ENCODE measurements at places on chromosomes 3 and 15.

GRCh38 chr3:72034986-72035385 lies 250.0 kb upstream of the PROK2 start:
- DNase-seq, result no peak

GRCh38 chr15:77087213-77087612 lies 16.3 kb upstream of the TSPAN3 start:
- DNase-seq, result no peak

DNA sequence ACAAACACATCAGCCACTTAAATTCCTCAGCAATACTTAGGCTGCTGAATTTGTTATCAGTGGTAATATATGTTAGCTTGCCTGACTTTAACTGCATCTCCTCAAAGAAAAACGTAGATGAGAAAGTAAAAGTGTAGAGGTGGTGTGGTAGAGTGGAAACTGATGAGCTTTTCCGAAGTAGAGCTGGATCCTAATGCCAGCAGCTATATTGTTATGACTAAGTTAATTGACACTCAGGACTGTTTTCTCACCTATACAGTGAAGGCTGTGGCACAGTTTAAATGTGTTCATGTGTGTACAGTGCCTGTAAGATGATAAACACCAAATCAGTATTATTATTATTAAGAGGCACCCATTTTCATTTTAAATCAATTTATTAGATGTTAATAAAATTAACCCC lies 174.9 kb downstream of the TNIK start:
- no peak for DNase-seq

- no peak for DNase-seq
Observed at GRCh38 chr3:180433152-180433551, 168.8 kb upstream of the TTC14 start.

- DNase-seq, result no peak
Observed at GRCh38 chr15:80423215-80423614, 19.0 kb downstream of the ARNT2 start.

GRCh38 chr15:42490291-42490670 lies 660 bp downstream of the ZNF106 start:
- no peak for DNase-seq

GRCh38 chr3:107204121-107204520 lies 173.1 kb upstream of the CCDC54 start:
- DNase-seq, result no peak

- no peak for DNase-seq
Observed at GRCh38 chr3:134709561-134710312, 58.9 kb upstream of the KY start.

DNA sequence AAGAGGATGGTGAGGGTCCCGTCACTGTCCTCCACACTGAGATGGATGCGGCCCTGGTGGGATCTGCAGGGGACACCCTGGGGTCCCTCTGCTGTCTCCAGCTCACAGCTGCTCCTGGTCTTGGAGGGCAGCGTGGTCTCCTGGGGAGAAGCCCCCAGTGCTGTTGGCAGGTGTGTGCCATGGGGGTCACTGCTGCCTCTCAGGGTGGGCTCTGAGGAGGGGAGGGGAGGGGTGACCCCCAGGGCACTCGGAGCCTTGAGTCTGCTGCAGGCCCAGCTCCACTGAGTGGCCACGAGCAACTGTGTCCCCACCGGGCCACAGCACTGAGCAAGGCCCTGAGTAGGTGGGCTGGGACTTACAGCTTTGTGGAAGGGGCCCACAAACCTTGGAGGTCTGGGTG lies 34.7 kb downstream of the KLHL25 start:
- DNase-seq, result no peak
